Breast epithelium (tissue), 4 donors: ENCODE measurements at places on chromosomes 12 and 14. TPM values are rescaled to one million over a fixed set of nuclear protein-coding genes. Genes with fewer than 3 reads are reported as not detected.

- no peaks in the 10 kb centered on the region for H3K36me3 ChIP-seq
- no peak overlapping the region for H3K27ac ChIP-seq
- no peaks in the 10 kb centered on the region for H3K27me3 ChIP-seq
- no peak for DNase-seq
- H3K4me3 ChIP-seq, result no peak overlapping the region
- H3K4me1 ChIP-seq, result no peaks in the 10 kb centered on the region
Observed at GRCh38 chr12:42118136-42118879, 26.4 kb downstream of the GXYLT1 start.

GRCh38 chr12:12720672-12721161 lies 3.5 kb downstream of the CDKN1B start:
- peaks cover 2% of the 10 kb centered on the region for H3K4me1 ChIP-seq
- no peaks in the 10 kb centered on the region for H3K27me3 ChIP-seq
- peak overlapping the region; percentile 96 for H3K4me3 ChIP-seq
- peak overlapping the region; percentile 64 for H3K27ac ChIP-seq
- DNase-seq, result no peak

Gene GYS2
- total RNA-seq, result 11.4 TPM

Gene FKBP3
- total RNA-seq, result 41.0 TPM

DNA sequence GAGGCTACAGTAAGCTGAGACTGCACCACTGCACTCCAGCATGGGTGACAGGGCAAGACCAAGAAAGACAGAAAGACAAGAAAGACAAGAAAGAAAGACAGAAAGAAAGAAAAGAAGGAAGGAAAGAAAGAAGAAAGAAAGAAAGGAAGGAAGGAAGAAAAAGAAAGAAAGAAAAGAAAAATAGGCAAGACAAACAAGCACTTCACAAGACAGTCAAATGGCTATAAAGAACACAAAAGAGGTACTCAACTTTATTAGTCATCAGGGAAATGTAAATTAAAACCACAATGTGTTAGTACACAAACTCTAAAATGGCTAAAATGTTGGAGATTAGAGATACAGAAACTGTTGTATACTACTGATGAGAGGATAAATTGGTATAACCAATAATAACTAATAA lies 6.6 kb downstream of the ATXN3 start:
- DNase-seq, result no peak
- H3K4me3 ChIP-seq, result no peak overlapping the region
- H3K36me3 ChIP-seq, result no peaks in the 10 kb centered on the region

DNA sequence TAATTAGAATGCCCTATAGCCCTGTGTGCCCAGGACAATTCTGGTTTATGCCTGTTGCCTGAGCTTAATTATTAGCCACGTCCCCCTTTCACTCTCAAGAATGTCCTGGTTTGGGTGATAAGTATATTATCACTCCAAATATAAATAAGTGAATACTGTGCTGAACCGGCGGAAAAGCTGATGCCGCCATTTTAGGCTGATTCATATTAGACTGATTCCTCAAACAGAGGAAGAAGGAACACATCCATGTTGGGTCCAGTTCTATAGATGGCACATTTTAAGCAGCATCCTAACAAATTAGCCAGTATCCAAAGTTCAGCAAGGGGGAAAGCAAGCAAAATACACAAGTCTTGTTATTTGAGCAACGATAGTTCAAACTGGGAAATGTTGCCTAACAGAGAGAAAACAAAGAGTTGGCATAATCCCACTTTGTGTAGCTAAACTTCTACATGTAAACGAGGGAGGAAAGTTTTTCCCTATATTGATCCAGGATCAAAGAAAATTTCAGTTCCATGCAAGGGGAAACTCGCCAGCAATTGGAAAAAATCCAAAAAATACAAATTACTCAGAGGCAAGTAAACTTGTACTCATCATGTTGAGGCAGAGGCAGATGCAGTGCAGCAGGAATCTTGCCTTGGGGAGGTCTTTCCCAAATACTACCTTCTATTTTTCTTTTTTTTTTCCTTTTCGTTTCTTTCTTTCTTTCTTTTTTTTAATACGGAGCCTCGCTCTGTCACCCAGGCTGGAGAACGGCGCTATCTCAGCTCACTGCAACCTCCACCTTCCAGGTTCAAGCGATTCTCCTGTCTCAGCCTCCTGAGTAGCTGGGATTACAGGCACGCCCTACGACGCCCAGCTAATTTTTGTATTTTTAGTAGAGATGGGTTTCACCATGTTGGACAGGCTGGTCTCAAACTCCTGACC lies 96.2 kb downstream of the ITPR2 start:
- no peak for DNase-seq
- no peak overlapping the region for H3K4me3 ChIP-seq
- H3K36me3 ChIP-seq, result no peaks in the 10 kb centered on the region
- H3K4me1 ChIP-seq, result no peaks in the 10 kb centered on the region
- no peaks in the 10 kb centered on the region for H3K27me3 ChIP-seq
- peak overlapping the region; percentile 0 for H3K27ac ChIP-seq

Gene FSCB
- not detected for total RNA-seq

- H3K4me3 ChIP-seq, result no peak overlapping the region
- no peaks in the 10 kb centered on the region for H3K27me3 ChIP-seq
- no peaks in the 10 kb centered on the region for H3K4me1 ChIP-seq
- no peaks in the 10 kb centered on the region for H3K36me3 ChIP-seq
Observed at GRCh38 chr12:27123642-27124041, 41.3 kb upstream of the C12orf71 start.

DNA sequence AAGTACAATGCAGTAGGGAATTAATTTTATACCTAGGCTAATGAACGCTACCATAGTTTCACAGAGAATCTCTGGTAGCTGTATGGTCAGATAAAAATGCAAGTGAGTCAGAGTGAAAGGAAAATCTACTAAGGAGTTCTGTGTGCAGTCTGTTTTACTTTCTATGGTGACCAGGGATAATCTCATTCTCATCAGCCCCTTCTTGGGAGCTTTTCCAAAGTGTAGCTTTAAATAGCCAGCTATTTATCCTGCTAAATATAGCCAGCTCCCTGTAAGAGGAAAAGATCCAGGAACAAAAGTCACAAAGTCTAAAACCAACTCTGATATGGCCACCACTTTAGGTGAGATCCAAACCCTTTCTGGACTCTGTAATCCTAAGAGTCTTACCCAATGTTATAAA lies 75.5 kb downstream of the TMEM116 start:
- H3K27ac ChIP-seq, result no peak overlapping the region
- H3K27me3 ChIP-seq, result no peaks in the 10 kb centered on the region
- no peak for DNase-seq
- no peaks in the 10 kb centered on the region for H3K4me1 ChIP-seq

Gene FOXM1
- 2.4 TPM for total RNA-seq

Gene SMOC1
- 32.6 TPM for total RNA-seq

Gene NDRG2
- 251 TPM for total RNA-seq

DNA sequence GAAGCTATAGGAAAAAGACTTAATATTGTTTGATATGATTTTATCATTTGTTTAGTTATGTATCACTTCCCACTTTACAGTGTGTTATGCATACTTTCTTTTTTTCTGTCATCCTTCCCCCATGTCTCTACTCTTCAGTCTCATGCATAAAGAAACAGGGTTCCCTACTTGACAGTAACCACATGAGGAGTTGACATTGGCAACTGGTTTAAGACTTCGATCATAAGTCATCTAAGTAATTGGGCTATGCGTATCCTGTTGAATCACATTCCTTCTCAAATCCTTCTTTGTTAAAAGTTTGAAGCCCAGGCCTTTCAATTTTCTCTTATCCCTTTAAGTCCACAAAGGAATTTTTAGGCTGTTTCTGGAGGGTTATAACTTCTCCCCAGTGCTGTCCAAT lies 358.7 kb downstream of the RAD51B start:
- no peaks in the 10 kb centered on the region for H3K4me1 ChIP-seq
- H3K4me3 ChIP-seq, result no peak overlapping the region
- no peak for DNase-seq
- H3K27ac ChIP-seq, result peak overlapping the region; percentile 55
- no peaks in the 10 kb centered on the region for H3K27me3 ChIP-seq
- no peaks in the 10 kb centered on the region for H3K36me3 ChIP-seq

DNA sequence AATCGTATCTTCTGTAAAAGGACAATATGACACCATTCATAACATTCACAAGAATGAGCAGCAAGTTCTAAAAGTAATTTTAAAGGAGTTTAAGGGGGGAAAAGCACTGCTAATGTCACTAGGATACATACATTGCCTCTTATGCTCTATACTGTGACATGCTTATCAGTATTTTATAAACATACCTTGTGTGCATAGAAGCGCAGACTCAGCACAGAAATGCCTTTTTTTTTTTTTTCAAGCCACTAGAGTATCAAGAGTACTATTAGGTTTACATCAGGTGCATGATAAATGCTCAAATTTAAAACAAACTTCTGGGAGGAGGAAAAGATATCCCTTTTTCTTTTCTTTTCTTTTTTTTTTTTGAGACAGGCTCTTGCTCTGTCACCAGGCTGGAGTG lies 13.6 kb upstream of the SMARCC2 start:
- H3K4me3 ChIP-seq, result no peak overlapping the region
- H3K4me1 ChIP-seq, result no peaks in the 10 kb centered on the region
- no peaks in the 10 kb centered on the region for H3K27me3 ChIP-seq
- DNase-seq, result no peak
- H3K27ac ChIP-seq, result no peak overlapping the region

DNA sequence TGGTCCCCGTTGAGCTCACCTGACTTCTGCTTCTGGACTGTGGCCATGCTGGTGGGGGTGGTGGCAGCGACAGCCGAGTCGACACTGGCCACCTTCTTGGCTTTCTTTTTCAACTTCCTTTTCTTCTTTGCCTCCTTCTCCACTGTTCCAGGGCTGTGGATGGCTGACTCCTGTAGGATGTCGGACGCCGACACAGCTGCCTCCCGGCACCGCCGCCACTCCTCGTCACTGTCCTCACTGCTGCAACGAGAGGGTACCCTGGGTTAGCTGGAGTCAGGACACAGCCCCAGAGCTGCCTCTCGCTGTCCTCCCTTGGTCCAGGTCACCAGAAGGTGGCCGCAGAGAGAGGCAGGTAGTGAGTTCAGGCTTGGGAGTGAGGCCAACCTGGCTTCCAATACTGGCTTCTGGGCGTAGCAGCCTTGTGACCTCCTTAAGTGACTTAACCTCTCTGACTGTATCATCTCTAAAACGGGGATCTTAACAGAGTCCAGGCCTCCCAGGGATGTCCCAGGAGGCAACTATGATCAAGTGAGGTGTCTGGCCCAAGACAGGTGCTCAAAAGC lies 12.0 kb downstream of the C12orf43 start:
- no peaks in the 10 kb centered on the region for H3K36me3 ChIP-seq
- H3K4me1 ChIP-seq, result no peaks in the 10 kb centered on the region
- no peak for DNase-seq
- H3K27ac ChIP-seq, result no peak overlapping the region
- no peak overlapping the region for H3K4me3 ChIP-seq

Gene ANG
- total RNA-seq, result 49.2 TPM

Gene CIROP
- not detected for total RNA-seq

DNA sequence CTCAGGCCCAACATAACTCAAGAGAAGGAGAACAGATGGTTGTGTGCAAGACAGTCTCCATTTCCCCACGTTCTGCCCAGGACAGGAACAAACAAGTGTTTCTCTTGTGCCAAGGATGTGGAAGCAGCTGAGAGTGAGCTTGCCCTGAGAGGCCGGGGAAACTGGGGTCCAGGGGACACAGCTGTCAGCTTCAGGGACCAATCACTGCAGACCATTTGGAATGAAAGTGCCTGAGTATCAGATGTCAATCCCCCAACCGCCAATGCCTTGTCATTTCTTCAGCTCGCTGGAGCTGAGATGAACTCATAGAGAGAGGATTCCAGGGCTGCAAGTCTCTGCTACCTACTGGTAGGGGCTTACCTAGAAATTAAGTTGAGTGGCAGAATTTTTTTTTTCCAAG lies 71.9 kb upstream of the METAP2 start:
- no peaks in the 10 kb centered on the region for H3K4me1 ChIP-seq
- DNase-seq, result no peak
- H3K4me3 ChIP-seq, result no peak overlapping the region
- no peaks in the 10 kb centered on the region for H3K27me3 ChIP-seq
- H3K27ac ChIP-seq, result no peak overlapping the region
- H3K36me3 ChIP-seq, result no peaks in the 10 kb centered on the region

GRCh38 chr14:94936901-94937685 lies 167.2 kb upstream of the GSC start:
- H3K36me3 ChIP-seq, result no peaks in the 10 kb centered on the region
- peak; percentile 23 for DNase-seq
- H3K4me3 ChIP-seq, result peak overlapping the region; percentile 63
- H3K27ac ChIP-seq, result peak overlapping the region; percentile 75

- H3K27ac ChIP-seq, result peak overlapping the region; percentile 43
- H3K4me3 ChIP-seq, result no peak overlapping the region
Observed at GRCh38 chr12:100138803-100139098, 3.9 kb downstream of the BLTP3B start.

DNA sequence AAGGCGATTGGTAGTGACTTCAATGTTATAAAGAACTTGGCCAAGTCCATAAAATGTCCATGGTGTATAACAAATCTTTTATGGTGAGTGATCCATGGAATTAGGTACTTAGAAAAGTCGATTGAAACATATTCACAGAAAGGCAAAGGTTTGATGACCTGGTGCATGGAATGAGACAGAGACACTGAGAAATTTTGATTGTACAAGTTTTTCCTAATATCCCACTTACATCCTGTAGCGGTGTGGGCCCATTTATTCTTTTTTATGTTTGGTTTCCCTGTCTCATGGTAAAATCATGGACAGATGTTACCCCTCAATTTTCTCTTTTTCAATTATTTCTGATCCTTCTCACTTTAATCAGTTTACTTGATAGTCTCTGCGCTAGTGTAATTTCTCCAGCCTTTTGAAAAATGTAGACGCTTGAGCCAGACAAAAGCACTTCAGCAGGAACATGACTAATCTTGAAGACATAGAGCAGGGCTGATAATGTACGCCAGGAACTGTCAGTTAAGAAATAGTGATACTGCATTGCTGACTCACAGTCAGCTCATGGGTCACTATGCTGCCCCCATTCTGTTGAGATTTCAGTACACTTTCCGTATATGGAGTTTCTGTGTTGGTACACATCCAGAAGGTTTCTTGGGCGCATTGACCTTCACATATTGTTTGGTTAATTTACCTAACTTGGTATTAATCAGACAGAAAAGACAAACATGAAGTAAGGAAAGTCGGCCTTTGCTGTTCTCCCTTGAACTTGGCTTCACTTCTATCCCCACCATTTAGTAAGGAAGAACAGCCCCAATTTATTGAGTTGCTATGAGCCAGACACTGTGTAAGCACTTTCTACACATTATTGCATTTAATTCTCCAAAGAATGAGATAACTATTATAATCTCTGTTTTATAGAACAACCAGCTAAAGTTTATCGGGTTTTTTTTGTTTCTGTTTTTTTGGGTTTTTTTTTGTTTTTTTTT lies 841.7 kb downstream of the DIO2 start:
- H3K27ac ChIP-seq, result no peak overlapping the region
- no peak overlapping the region for H3K4me3 ChIP-seq
- no peaks in the 10 kb centered on the region for H3K27me3 ChIP-seq
- no peak for DNase-seq
- H3K36me3 ChIP-seq, result no peaks in the 10 kb centered on the region

DNA sequence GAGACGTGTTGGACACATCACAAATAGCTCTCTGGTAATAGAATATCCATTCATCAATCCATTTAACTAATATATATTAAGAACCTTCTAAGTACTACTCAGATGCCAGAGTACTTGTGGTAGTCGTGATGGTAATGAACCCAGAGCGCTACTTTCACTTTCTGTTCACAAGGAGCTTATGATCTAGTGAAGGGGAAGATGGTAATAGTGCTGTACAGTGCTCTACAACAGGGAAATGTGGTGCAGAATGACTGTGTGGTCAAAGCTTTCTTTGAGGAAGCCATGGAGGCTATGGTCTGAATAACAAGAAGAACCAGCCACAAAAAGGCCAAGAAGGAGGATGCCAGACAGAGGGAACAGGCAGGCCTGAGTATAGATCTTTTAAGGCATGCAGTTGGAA lies 212.0 kb downstream of the PTPRO start:
- H3K36me3 ChIP-seq, result no peaks in the 10 kb centered on the region
- H3K4me3 ChIP-seq, result no peak overlapping the region
- no peak for DNase-seq
